Fibroblast of lung (primary cell): ENCODE measurements at places on chromosomes 6 and 20.

DNA sequence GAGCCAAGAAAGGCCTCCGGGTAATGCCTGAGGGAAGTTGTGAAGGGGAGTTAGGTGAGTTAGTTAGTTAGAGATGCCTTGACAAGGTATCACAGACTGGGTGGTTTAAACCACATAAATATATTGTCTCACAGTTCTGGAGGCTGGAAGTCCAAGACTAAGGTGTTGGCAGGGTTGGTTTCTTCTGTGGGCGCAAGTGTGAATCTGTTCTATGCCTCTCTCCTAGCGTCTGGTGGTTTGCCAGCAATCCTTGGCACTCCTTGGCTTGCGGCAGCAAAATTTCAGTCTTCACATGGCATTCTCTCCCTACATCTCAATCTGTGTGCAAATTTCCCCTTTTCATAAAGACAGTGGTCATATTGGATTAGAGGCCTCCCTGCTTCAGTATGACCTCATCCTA, 29.7 kb upstream of the RANBP9 start:
- H3K4me1 ChIP-seq = no peaks in the 10 kb centered on the region
- no peaks in the 10 kb centered on the region for H3K36me3 ChIP-seq
- no peaks in the 10 kb centered on the region for H3K27me3 ChIP-seq
- no peak overlapping the region for H3K27ac ChIP-seq

- H3K27ac ChIP-seq = no peak overlapping the region
- H3K4me3 ChIP-seq = no peak overlapping the region
- DNase-seq = no peak
These were observed 723.5 kb upstream of the CHD6 start for GRCh38 chr20:42341654-42342053.

GRCh38 chr6:168223150-168223549, 96.4 kb downstream of the DACT2 start:
- no peaks in the 10 kb centered on the region for H3K27me3 ChIP-seq
- H3K27ac ChIP-seq = no peak overlapping the region
- no peak for DNase-seq
- H3K4me3 ChIP-seq = no peak overlapping the region
- no peaks in the 10 kb centered on the region for H3K4me1 ChIP-seq
- no peaks in the 10 kb centered on the region for H3K36me3 ChIP-seq

- no peak overlapping the region for H3K27ac ChIP-seq
- peak; percentile 56 for DNase-seq
- peaks cover 18% of the 10 kb centered on the region for H3K4me1 ChIP-seq
- H3K27me3 ChIP-seq = no peaks in the 10 kb centered on the region
- H3K4me3 ChIP-seq = no peak overlapping the region
- H3K36me3 ChIP-seq = no peaks in the 10 kb centered on the region
These were observed 833.2 kb downstream of the MAFB start for GRCh38 chr20:39855799-39856198.

DNA sequence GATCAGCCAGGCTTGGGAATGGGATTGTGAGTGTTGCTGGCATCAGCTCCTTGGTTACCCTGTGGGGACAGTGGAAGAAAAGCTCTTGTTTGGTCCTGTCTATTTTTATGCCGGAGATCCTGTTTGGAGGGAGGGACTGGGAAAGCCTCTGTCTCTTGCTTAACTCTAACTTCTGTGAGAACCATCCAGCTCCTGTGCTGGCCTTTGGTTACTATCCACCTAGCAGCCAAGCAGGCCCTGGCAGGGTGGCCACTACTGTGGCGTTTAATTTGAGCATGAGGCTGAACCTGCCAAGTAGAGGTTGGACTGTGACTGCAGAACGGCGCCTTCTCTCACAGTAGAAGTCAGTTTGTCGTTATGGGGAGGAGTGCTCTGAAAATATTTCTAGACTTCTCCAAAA, 193.3 kb downstream of the UTRN start:
- H3K27ac ChIP-seq = no peak overlapping the region
- no peak overlapping the region for H3K4me3 ChIP-seq
- no peaks in the 10 kb centered on the region for H3K36me3 ChIP-seq
- no peak for DNase-seq
- no peaks in the 10 kb centered on the region for H3K27me3 ChIP-seq

DNA sequence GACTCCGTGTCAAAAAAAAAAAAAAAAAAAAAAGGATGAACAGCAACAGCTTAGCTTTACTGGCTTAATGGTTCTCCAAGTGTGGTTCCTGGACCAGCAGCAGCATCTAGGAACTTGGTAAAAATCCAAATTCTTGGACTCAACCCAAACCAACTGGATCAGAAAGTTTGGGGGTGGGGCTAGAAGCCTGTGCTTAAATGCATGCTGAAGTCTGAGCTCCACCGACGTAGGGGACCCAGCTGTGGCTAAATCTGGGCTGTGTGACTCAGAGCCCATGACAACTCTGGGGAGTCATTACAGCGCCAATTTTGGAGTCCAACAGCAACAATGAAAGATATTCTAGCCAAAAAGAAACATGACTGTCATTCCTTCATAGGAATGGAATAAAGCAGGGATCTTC, 13.6 kb upstream of the CHD6 start:
- H3K4me1 ChIP-seq = no peaks in the 10 kb centered on the region
- no peak overlapping the region for H3K27ac ChIP-seq
- DNase-seq = peak; percentile 35
- peaks cover 4% of the 10 kb centered on the region for H3K27me3 ChIP-seq

- peaks cover 10% of the 10 kb centered on the region for H3K4me1 ChIP-seq
- no peak for DNase-seq
- peak overlapping the region; percentile 55 for H3K27ac ChIP-seq
- H3K36me3 ChIP-seq = peaks cover 10% of the 10 kb centered on the region
- no peak overlapping the region for H3K4me3 ChIP-seq
These were observed 61.8 kb downstream of the FAM229B start for GRCh38 chr6:112149236-112149635.

- H3K4me1 ChIP-seq = no peaks in the 10 kb centered on the region
- H3K36me3 ChIP-seq = no peaks in the 10 kb centered on the region
- no peak overlapping the region for H3K27ac ChIP-seq
- no peak for DNase-seq
- H3K27me3 ChIP-seq = no peaks in the 10 kb centered on the region
- H3K4me3 ChIP-seq = no peak overlapping the region
These were observed 17.0 kb downstream of the MCM8 start for GRCh38 chr20:5967469-5967868.

GRCh38 chr6:149694921-149695320, 23.0 kb downstream of the LATS1 start:
- DNase-seq = no peak
- no peaks in the 10 kb centered on the region for H3K36me3 ChIP-seq
- H3K4me3 ChIP-seq = no peak overlapping the region
- H3K27me3 ChIP-seq = no peaks in the 10 kb centered on the region

DNA sequence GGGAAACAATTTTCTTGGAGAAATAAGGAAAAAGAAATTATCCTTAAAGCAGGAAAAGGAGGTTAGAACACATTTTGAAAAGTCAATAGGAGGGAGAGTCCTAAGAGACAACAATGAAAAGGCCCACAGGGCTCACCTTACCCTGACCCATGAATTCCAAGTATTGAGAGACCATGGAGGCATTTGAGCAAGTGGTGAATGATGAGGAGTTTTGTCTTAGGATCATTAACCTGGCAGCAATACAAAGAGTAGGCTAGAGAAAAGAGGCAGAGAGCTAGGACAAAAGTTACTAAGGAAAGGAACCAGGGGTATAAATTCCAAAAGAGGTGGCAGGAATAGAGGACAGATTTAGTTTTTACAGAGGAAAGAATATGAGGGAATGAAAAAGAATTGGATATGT, 44.7 kb downstream of the PACRG start:
- no peaks in the 10 kb centered on the region for H3K27me3 ChIP-seq
- no peaks in the 10 kb centered on the region for H3K4me1 ChIP-seq
- no peak for DNase-seq
- H3K27ac ChIP-seq = no peak overlapping the region
- no peak overlapping the region for H3K4me3 ChIP-seq

GRCh38 chr6:13338038-13338437, 9.7 kb upstream of the TBC1D7 start:
- H3K36me3 ChIP-seq = no peaks in the 10 kb centered on the region
- no peak overlapping the region for H3K4me3 ChIP-seq
- DNase-seq = no peak
- no peaks in the 10 kb centered on the region for H3K4me1 ChIP-seq

DNA sequence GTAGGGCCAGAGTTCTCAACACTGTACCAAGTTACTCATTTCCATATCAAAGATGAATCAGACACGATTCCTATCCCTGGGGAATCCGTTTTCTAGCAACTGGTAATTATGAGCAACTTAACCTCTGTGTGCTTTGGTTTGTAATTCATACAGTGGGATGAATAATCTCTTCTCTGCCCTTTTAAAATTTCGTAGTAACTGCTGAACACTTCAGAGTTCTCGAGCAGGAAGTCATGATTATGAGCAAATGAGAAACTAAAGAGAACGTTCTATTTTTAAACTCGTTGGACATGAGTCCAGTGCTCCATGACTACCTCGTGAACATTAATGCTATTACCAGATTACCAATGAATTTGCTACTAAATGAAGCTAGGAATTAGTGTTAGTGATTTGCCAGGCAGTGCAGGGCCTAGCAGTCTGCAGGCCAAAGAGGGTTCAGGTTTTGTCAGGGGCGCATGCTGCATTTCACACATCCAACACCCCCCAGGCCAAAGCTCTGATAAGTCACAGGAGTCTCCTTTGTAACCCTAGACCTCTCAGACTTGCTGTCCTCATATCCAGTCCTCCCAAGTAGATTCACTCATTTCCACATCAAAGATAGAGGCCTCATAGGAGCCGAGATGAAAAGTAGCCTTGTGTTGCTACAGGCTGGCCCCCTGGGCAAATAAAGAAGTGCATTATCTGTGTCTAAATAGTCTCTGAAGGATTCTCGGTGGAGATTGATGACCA, 45.8 kb upstream of the VSTM2L start:
- H3K36me3 ChIP-seq = no peaks in the 10 kb centered on the region
- no peak overlapping the region for H3K4me3 ChIP-seq
- peak; percentile 78 for DNase-seq

DNA sequence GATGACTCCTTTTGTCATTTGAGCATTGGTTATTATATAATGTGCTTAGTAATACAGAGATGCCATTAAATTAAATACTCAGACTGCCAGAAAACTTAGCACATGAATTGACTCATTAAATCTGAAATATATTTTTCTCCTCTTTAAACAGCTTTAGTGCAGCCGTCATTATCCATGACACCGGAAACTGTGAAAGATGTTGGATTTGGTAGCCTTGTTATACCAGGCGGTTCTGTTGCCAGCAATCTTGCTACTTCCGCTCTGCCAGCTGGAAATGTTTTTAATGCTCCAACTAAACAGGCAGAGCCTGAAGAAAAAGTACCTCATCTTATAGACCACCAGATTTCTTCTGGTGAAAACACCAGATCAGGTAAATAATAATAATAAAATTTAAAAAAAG, 97.6 kb downstream of the SCAF8 start:
- no peaks in the 10 kb centered on the region for H3K27me3 ChIP-seq
- no peak for DNase-seq
- no peaks in the 10 kb centered on the region for H3K36me3 ChIP-seq
- no peak overlapping the region for H3K4me3 ChIP-seq
- H3K27ac ChIP-seq = no peak overlapping the region

DNA sequence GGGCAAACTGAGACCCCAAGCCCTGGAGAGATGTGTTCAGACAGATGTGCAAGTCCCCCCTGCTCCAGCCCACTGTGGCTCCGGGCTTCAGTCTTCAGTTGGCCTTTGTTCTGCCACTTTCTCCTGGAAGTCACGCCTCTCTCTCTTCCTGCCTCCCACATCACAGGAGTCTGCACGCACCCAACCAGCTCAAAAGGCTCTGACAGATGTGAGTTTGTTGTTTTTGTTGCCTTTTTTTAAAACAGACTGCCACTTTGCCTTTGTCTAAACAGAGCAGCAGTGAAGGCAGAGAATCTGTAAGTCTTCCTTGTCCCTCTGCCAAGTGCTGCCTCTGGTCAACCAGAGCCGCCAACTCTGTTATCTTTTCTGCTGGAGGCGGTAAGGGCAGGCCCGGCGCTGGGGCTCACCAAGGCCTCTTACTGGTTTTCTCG, 149.7 kb downstream of the TFAP2C start:
- no peak overlapping the region for H3K27ac ChIP-seq
- H3K36me3 ChIP-seq = no peaks in the 10 kb centered on the region
- DNase-seq = peak; percentile 52

- H3K36me3 ChIP-seq = no peaks in the 10 kb centered on the region
- no peaks in the 10 kb centered on the region for H3K4me1 ChIP-seq
- no peak overlapping the region for H3K4me3 ChIP-seq
- peaks cover 4% of the 10 kb centered on the region for H3K27me3 ChIP-seq
These were observed 118.7 kb downstream of the NFATC2 start for GRCh38 chr20:51423810-51424209.
